ENCODE measurements at places on chromosomes 5 and 9.
A peak's percentile ranks its signal among the peaks of the same experiment; 100 is the strongest.

DNA sequence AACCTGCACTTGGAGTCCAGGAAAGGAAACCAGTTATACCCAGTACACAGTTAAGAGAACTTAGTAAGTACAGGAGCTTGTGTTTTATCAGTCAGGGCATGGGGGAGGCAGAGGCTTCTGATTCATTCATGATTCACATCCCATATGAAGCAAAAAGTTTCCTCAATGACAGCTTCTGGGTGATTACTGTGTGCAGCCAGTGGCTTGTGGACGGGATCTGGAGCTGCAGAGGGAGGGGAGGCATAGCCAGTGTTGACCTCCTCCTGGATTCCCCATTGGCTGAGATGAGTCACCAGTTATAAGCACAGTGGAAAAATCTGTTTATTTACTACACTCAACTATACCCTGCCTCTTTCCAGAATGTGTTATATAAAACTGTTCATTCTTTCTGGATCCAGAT lies 17.7 kb downstream of the IL31RA start:
- DNase-seq: peak; percentile 99

- no peak for DNase-seq
Measured at GRCh38 chr5:142683116-142683515, 2.8 kb downstream of the FGF1 start.

GRCh38 chr5:164332349-164333196 lies 827.2 kb downstream of the MAT2B start:
- DNase-seq: no peak

DNA sequence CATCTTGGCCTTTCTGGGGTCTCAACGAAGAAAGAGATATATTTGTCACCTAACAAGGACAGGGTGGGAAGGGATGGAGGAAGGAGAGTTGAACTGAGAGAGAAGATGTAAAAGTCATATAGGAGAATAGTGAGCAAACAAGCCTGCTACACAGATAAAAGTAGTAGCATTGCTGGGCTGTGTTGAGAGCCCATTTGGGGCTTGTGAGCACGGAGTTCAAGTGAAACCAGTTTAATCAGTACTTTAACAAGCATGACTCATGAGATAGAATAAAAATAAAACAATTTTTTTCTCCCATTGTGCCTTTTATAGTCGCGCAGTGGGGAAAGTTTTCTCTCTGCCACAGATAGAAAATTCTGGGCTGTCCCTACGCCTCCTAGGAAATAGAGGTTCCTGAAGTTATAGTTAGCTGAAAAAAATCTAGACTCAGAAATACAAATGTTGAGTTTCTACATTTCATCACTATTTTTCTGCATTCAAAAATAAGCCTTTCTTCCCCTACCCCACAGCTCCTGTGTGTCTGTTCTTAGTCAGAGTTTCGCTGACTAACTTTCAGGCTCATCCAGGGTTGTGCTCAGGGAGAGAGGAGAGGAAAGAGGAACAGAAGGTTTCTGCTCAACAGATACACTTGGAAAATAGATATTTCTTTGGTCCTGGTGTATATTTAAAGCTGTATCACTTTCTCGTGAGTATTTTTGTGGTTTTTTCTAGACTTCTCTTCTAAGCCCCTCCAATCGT lies 395.8 kb upstream of the ADAMTSL1 start:
- no peak for DNase-seq

DNA sequence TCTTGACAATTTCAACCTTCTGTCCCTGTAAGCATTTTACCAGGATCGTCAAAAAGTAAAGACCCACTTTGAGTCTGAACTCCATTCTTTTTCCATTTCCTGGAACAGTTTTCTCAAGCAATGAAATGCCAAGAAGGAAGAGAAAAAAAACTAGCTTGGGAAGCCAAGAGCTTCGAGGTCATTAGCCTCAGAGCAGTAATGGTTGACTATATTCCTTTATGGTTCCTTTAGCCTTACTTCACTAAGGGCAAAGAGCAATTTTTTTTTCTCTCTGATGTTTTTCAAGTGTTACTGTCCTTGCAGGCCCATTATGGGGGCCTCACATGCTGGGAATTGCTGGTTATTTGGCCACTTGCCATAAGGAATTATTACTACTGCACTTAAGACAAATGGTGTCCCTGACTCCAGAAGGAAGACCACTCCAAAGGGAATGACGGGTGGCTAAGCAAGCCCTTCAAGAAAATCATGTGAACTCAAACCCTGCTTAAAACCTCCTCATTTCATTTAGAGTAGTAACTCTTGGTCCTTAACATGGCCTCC lies 37.1 kb downstream of the BNC2 start:
- no peak for DNase-seq

- DNase-seq: peak; percentile 12
Measured at GRCh38 chr5:135032999-135033861, 798 bp downstream of the PITX1 start.

GRCh38 chr9:110919609-110920008 lies 118.7 kb downstream of the LPAR1 start:
- peak; percentile 99 for DNase-seq

DNA sequence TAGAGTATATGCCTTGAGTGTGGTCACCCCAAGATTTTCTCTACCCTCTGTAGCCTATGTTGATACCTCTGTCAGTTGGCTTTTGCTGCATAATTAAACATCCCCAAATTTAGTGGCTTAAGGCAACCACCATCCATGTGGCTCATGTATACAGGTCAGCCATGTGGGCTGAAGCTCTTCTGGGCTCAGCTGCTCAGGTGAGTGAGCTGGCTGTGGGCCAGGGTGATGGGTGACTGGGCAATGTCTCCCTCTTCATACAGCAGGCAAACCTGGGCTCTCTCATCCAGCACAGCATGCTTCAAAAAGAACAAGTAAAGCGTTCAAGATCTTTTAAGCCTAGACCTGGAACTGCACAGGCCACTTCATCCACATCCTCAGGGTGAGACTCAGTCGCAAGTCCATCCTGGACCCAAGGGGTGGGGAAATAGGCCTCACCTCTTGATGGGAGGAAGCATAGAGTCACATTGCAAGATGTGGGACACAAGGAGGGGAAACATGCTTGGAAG lies 188.2 kb upstream of the TAS2R1 start:
- no peak for DNase-seq

DNA sequence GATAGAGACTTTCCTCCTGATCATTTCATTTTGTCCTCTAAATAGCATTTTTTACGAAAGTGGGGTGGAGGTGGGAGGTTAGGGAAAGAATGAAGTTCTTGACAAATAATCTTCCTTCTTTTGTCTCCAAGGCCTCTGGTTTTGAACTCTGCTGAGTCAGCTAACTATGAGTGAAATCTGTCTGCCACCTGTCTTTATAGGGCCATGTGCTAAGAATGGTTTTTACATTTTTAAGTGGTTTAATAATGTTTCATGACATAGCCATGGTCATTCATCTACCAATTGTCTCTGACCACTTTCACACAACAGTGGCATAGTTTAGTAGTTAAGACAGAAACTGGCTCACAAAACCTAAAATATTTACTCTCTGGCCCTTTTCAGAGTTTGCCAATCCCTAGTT lies 7.6 kb downstream of the MAN2A1 start:
- DNase-seq: peak; percentile 40

DNA sequence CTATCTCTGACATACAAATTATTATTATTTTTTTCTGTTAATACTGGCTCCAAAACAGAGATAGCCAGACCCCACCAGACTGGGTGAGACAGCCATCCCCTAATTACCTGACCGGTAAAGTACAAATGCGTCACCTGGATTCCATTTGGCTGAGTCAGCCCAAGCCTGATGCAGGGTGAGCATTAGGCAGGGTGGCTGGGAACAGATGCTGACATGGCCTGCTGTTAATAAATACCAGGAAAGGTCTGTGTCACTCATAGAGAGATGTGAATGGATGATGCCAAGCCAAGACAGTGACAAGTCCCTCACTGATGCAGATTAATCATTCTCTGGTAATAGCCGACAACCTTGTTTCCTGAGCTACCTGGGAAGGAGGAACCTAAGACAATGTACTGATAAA lies 183.5 kb downstream of the TRIM32 start:
- DNase-seq: no peak

DNA sequence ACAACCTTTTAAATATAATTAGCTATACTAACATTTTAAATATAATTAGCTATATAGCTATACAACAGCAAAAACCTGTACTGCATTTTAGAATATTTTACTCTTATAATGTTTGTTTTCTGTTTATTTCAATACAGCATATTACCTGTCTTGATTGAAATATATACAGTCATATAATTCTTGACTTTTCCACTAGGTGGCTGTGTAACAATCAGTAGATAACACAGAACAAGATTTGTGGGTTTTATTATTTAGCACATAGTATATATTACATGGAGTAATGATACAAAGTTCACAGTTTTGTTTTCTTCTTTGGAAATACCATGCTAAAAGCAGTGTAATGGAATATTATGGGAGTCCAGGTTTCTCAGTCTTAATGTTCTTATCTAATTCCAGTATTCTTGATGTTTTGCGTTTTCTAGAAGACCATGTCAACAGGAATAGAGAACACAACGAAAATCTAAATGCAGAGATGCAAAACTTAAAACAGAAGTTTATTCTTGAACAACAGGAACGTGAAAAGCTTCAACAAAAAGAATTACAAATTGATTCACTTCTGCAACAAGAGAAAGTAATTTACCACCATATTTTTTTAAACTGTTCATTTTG lies 13.3 kb downstream of the HMMR start:
- DNase-seq: peak; percentile 37

DNA sequence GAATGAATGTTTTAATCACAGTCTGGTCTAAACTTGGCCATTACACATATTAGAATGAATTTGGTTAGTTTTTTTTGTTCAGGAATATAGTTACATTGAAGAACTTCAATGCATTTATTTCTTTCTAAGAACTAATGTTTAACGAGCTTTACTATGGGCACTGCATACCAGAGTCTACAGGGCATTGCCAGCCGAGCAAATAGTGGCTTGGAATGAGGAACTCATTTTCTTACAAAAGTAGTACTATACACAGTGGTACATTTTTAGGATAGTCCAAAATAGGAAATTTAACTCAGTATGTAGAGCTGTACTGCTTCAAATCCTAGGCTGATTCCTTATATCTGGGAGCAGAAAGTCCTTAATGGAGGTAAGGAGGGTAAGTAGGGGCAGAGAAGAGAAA lies 155.4 kb downstream of the CARTPT start:
- DNase-seq: no peak

DNA sequence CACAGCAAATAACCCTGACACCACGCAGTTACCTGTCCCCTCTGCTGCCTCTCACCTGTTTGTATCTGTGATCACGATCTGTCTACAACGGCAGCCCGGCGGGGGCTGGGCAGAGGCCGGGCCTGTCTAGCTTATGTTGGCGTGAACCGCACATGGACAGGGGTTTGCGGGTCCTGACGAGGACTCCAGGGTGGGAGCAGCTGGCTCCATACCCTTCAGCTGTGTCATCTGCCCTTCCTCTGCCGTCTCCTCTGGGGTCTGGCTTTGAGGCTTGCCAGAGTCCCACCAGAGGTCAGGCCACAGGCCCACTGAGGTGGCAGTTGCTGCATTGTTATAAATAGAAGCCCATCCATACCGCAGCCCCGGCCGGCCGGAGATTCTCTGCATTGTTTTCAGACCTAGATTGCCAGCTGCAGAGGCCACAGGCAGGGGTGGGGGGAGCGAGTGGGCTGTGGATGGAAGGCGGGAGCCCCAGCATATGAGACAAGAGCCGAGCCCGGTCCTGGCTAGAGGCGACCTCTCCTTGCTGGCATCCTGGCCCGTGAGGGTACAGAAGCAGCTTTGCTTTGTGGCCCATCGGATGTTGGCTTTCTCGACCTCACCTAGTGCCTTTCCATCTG lies 37.8 kb downstream of the FAM78A start:
- DNase-seq: no peak

- DNase-seq: peak; percentile 50
Measured at GRCh38 chr9:97529363-97530076, 28.1 kb downstream of the TMOD1 start.

GRCh38 chr9:89662718-89663613 lies 58.2 kb downstream of the GADD45G start:
- DNase-seq: no peak

GRCh38 chr5:96861076-96861475 lies 15.2 kb upstream of the ERAP2 start:
- DNase-seq: no peak

DNA sequence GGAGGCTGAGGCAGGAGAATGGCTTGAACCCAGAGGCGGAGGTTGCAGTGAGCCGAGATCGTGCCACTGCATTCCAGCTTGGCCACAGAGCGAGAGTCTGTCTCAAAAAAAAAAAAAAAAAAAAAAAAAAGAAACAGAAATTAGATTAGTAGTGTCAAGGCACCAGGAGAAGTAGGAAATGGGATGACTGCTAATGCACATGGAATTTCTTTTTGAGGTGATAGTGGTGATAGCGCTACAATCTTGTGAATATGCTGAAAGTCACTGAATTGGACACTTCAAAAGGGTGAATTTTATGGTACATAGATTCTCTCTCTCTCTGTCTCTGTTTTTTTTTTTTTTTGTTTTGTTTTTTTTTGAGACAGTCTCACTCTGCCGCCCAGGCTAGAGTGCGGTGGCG lies 42.1 kb upstream of the SUB1 start:
- no peak for DNase-seq

DNA sequence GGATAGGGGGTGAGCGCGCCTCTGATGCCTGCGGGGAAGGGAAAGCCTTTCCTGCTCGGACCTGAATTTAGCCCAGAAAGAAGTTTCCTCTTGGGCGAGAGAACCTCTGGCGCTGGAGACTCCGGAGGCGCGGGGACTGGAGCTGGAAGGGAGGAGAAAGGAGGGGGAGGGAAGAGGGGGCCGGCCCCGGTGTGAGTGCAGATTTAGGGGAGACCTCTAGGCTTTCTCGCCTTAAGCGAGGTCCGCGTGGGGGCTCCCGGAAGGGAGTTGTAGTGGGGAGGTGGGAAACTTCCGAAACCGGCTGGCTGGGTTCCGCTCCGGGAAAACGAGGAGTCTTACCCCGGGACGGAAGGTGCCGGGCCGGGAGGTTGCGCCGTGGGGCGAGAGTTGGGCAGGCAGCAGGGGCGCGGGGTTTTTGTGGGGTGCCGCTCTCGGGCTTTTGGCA lies 1.3 kb downstream of the PCSK5 start:
- peak; percentile 9 for DNase-seq

DNA sequence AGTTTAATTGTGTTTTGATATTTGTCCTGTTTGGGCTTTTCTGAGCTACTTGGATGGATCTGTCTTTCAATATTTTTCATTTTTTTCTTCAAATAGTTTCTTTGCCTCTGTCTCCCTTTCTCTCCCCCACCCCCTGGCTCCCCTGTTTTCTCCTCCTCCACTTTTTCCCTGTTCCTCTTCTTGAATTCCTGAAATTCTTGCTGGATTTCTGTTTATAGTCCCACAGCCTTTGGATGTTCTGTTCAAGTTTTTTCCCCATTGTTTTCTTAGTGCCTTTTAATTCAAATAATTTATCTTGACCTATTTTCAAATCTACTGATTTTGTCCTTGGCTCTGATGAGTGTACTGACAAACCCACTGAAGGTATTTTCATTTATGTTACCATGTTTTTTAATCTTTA lies 113.0 kb downstream of the VPS13A start:
- DNase-seq: no peak

- DNase-seq: no peak
Measured at GRCh38 chr9:83106263-83106662, 43.3 kb upstream of the RASEF start.

All from fibroblast of mammary gland (primary cell).